ENCODE measurements at places on chromosomes 13 and 19. TPM values are rescaled to one million over a fixed set of nuclear protein-coding genes. Genes with fewer than 3 reads are reported as not detected.

The SUPT20H gene
- total RNA-seq: 133 TPM

The SHISA7 gene
- 1.5 TPM for total RNA-seq

The PNMA8A gene
- total RNA-seq: 72.3 TPM

The CYP2B6 gene
- not detected for total RNA-seq

The DDX39A gene
- 53.5 TPM for total RNA-seq

Data from camera-type eye (tissue), 1 donor.